ENCODE measurements at places on chromosomes 5 and 9.

- DNase-seq, result no peak
Observed at GRCh38 chr5:158014372-158014771, 155.4 kb upstream of the CLINT1 start.

GRCh38 chr9:105401651-105402050, 46.2 kb upstream of the FSD1L start:
- peak; percentile 22 for DNase-seq

- peak; percentile 45 for DNase-seq
Observed at GRCh38 chr5:181182651-181183050, 22.3 kb downstream of the TRIM7 start.

- DNase-seq, result no peak
Observed at GRCh38 chr5:166713295-166713694, 1578.2 kb upstream of the WWC1 start.

GRCh38 chr5:132667761-132668705, 5.8 kb upstream of the IL4 start:
- no peak for DNase-seq
